Gastrocnemius medialis (tissue), 4 donors: ENCODE measurements at places on chromosomes 7 and 10. TPM values are rescaled to one million over a fixed set of nuclear protein-coding genes. Genes with fewer than 3 reads are reported as not detected.

ANKRD7 gene
- total RNA-seq = not detected

CHAT gene
- total RNA-seq = not detected

SKIDA1 gene
- 0.09 TPM for total RNA-seq

PTPRN2 gene
- total RNA-seq = 0.84 TPM

DNA sequence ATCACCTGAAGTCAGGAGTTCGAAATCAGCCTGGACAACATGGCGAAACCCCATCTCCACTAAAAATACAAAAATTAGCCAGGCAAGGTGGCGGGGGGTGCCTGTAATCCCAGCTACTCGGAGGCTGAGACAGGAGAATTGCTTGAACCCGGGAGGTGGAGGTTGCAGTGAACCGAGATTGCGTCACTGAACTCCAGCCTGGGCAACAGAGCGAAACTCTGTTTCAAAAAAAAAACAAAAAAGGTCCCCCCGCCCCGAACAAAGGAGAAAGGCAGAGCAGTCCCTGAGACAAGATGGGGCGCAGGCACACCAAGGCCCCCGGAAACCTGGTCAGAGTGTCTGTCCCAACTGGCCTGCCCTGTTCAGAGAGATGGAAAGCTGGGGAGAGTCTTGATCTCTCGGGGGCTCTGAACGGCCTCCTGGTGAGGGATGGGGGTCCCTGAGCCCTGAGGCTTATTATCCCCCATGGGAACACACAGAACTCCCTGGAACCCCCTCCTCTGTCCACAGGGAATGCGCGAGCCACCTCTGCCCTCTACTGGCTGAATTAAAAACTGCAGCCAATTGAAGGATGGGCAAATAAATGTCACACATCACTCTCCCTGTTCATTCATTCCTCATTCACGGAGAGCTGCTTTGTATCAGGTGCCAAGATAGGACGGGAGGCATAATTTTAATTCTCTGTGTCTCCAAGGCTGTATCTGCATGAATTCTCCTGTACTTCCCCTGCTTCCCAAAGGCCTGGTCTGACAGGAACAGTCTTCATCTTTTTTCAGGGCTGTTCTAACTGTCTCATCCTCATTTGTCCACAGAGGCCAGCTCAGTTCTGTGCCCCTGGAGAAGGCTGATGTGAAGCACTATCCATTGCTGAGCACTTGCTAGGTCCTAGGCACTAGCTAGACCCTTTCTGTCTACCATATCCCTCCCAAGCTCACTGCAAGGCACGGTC, 28.9 kb downstream of the MAT1A start:
- H3K27me3 ChIP-seq = no peaks in the 10 kb centered on the region
- H3K36me3 ChIP-seq = no peaks in the 10 kb centered on the region
- no peaks in the 10 kb centered on the region for H3K4me1 ChIP-seq
- no peak overlapping the region for H3K4me3 ChIP-seq
- H3K27ac ChIP-seq = no peak overlapping the region
- no peak for DNase-seq

GRCh38 chr7:66952343-66953043, 31.5 kb downstream of the TMEM248 start:
- H3K36me3 ChIP-seq = no peaks in the 10 kb centered on the region
- H3K4me3 ChIP-seq = no peak overlapping the region
- no peak for DNase-seq

GRCh38 chr7:18495412-18496340, at the start of gene HDAC9:
Gene HDAC9, plus strand, starts transcription at chr7:18495749. Its CDS starts 554 bp downstream, at chr7:18496303.
- peak within 1 kb of the TSS; percentile 67 for H3K4me3 ChIP-seq
- DNase-seq = peak; percentile 56
- no peaks in the 10 kb centered on the region for H3K27me3 ChIP-seq
- peak within 1 kb of the TSS; percentile 84 for H3K27ac ChIP-seq
- peaks cover 58% of the 10 kb centered on the region for H3K4me1 ChIP-seq

DNA sequence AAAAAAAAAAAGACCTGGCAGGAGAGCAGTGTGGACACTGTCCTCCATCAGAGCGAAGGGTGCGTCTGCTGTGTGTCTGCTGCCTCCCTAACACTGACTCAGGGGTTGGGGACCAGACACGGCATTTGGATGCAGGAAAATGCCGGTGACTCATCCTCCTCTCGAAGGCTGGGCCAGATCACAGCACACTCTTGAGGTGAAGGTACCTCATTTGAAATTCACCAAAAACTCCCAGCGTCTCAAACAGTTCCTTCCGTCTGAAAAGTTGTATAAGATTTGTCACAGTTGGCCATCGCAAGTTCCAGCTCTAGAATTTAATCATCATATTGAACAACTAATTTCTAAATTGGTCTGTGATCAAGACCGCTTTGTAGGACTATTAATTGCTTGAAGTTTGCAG, 118.1 kb upstream of the LYZL2 start:
- no peaks in the 10 kb centered on the region for H3K36me3 ChIP-seq
- no peak for DNase-seq
- no peaks in the 10 kb centered on the region for H3K4me1 ChIP-seq
- peaks cover 3% of the 10 kb centered on the region for H3K27me3 ChIP-seq

DNA sequence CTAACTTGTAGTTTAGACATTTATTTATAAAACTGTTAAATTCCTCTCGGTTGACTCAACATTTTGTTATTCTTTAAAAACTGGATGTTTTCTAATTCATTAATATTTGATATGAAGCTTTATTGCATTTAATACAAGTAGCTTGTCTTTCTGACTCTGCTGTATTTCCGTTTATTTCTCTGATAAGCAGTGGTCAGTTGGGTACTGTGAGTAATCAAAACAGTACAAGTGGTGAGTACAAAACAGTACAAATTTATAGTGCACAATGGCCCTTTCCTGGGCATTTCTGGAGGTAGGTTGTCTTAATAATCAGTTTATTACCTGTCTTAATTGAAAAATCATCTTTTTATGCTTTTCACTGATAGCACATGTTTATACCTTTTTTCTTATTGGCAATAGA, 182.7 kb downstream of the CCSER2 start:
- no peak for DNase-seq
- no peaks in the 10 kb centered on the region for H3K4me1 ChIP-seq
- no peaks in the 10 kb centered on the region for H3K36me3 ChIP-seq
- H3K27me3 ChIP-seq = no peaks in the 10 kb centered on the region
- H3K27ac ChIP-seq = no peak overlapping the region
- no peak overlapping the region for H3K4me3 ChIP-seq

DNA sequence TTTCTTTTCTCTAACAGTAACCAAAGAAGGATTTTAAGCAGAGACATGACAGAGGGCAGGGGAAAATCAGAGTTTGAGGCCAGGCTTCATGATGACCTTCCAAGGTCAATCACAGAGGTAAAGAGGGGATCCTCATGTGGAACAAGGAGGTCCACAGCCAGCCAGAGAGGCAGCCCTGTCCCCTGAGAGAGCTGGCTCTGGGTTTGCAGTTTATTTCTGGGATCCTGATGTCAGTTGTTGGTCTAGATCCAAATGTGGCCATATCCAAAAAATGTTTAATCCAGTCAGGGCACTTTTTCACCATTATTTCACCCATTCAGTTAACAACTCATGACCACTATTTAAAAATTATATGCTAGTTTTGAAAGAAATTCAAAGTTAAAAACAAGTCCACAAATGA, 45.6 kb downstream of the GPR141 start:
- no peak overlapping the region for H3K27ac ChIP-seq
- no peaks in the 10 kb centered on the region for H3K36me3 ChIP-seq
- H3K4me3 ChIP-seq = no peak overlapping the region
- no peak for DNase-seq

DNA sequence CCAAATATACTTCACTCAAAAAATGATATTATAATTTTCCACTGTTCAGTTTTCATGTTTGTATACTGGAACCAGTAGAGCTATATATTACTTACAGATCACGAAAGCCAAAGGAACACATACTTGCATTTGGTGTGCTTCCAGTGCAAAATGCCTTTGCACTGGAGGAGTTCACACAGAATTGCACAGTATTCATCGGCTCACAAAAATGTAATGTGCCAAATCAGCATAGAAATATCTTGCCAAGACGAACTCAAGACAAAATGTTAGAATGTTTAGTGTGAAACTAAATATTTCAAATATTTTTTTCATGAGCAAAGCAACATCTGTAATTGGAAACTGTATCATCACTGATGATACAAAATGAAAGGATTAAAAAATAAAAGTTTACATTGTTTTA, 646.2 kb upstream of the SEMA3D start:
- no peaks in the 10 kb centered on the region for H3K27me3 ChIP-seq
- H3K4me1 ChIP-seq = no peaks in the 10 kb centered on the region
- H3K4me3 ChIP-seq = no peak overlapping the region
- no peaks in the 10 kb centered on the region for H3K36me3 ChIP-seq
- DNase-seq = no peak
- no peak overlapping the region for H3K27ac ChIP-seq

DNA sequence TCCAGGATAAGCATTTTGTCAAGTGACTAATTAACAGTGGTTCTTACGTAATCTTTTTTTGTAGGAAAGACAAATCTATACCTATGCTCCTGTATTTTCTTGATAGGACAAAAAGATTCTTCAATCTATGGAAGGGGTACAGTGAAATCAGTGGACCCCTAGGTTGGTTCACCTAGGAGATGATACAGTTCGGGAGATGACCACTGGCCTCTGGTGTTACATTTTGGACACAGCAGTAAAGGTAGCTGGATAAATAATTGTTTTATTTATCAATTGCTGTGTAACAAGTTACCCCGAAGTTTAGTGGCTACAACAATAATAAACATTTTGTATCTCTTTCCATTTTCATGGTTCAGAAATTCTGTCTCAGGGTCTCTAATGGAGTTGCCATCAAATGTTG, 288.2 kb upstream of the MAGI2 start:
- no peak overlapping the region for H3K4me3 ChIP-seq
- H3K27me3 ChIP-seq = no peaks in the 10 kb centered on the region
- H3K4me1 ChIP-seq = no peaks in the 10 kb centered on the region

DNA sequence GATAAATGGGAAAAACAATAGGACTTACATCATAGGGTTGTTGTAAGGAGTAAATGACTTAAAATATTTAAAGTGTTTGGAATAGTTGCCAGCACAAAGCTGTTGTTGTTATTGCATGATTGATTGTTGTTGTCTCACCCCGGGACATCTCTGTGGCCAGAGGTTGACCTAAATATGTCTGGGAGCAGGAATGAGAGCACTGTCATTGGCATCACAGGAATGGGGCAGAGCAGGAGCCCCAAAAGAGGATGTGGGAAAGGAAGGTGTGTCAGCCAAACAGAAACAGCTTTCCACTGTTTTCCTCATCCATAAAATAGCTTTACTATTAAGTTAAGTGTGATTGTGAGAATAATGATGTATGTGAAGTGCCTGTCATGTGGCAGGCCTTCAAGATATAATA, 121.6 kb downstream of the TMEM168 start:
- no peak overlapping the region for H3K27ac ChIP-seq
- no peaks in the 10 kb centered on the region for H3K27me3 ChIP-seq
- H3K4me1 ChIP-seq = no peaks in the 10 kb centered on the region
- H3K4me3 ChIP-seq = no peak overlapping the region
- no peak for DNase-seq

DNA sequence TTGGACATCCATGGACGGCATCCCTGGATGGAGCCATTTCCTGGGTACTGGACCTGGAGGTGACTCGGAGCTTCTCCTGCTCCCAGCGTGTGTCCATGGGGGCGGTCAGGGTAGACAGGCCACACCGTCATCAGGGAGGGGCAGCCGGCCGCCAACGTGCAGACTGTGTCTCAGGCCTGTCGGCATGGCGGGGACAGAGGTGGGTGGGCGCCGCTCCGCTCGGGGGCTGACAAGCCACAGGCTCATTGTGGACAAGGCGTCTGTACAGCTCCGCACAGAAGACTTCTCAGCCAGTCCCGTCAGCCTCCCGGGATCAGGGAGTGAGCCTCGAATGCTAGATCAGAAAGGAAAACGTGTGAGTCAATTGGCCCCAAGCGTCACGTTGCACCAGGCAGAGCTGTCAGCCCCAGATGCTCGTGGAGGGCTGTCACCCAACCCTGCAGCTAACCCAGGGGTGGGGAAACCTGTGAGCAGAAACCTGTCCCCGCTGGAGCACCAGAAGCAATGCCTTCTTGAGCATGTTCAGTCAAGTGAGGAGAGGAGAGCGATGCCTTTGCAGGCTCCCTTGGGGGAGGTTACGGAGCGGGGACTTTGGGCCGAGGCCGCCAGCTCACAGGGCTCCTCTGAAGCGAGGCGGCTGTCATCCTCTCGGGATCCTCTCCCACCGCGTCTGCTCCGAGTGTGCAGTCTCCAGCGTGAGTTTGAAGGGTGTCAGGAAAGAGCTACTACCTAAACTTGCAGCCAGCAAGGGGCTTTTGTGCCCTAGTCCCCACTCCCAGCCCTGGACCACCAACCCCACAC, 16.0 kb upstream of the DPYSL4 start:
- H3K4me1 ChIP-seq = no peaks in the 10 kb centered on the region
- DNase-seq = no peak
- H3K36me3 ChIP-seq = no peaks in the 10 kb centered on the region
- no peak overlapping the region for H3K27ac ChIP-seq
